ENCODE measurements at places on chromosomes 2 and 18.

- DNase-seq: no peak
Measured at GRCh38 chr2:232377841-232378734, 463 bp upstream of the ALPP start.

DNA sequence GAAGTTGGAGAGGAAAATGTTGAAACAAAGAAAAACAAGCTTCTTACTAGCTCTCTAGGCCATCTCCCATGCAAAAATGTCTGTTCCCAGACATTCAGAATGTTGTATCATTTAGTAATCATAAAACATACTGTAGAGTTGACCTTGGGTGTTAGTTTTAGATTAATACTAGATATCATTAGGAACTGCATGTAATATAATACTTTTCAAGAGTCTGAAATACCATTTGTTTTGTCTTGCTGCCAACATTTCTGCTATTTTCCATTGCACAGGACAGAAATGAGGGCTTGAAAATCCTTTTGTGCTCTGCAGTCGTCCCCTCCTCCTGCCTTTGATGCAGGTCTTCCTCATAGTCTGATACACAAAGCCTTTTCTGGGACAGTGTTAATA, 89.5 kb upstream of the RBMS1 start:
- DNase-seq: peak; percentile 68

DNA sequence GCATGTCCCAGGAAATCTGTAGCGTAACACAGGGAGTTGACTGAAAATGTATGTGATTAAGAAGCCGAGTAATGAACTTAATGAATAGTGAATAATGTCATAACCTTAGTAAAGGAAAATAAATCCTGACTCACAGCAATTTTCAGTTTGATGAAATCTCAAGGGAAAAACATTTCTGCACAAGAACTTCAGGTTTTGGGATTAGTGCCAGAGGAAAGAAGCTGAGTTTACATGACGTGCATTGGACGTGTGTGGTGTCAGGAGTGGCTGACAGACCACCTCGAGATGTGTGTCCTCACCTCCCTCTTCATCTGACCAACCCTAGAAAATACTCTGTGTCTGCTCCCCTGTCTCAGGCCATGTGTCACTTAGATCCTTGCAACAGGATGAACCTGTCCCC, 39.1 kb downstream of the VWA3B start:
- DNase-seq: no peak

GRCh38 chr18:22221350-22221749, 52.0 kb downstream of the GATA6 start:
- DNase-seq: no peak

DNA sequence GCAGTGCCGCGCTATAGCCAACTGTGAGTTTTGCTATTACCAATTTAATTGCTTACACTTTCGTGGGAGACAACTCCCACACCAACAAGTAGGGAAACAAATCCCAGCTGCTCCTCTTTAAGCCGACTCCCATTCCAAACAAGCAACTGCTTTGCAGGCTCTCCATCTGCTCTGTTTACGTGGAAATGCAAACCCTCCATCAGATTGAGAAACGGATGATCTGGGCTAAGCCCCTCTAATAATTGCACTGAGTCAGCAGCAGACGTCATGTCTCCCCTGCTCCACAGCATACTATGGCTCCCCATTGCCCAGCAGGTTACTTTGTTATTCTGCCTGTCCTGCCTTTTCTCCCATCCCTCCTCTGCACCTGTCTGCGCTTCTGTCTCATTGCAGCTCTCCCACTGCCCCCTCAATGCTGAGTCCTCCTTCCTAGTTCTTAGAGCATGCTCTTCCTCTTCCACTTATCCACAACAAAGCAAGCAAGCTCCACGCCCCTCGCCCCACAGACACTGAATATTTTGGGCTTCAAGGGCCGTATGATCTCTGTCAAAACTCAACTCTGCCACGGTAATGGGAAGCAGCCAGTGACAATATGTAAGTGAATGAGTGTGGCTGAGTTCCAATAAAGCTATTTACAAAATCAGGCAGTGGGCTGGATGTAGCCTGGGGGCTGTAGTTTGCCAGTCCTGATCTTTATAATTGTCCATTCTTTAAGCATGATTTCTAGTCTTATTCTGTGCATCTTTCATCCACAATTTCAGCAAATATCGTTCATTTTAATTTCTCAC, 39.5 kb upstream of the ARL4C start:
- DNase-seq: no peak

- DNase-seq: no peak
Measured at GRCh38 chr2:11163439-11164317, 8.4 kb downstream of the SLC66A3 start.

GRCh38 chr18:48991676-48992075, 40.9 kb upstream of the SMAD7 start:
- DNase-seq: no peak

DNA sequence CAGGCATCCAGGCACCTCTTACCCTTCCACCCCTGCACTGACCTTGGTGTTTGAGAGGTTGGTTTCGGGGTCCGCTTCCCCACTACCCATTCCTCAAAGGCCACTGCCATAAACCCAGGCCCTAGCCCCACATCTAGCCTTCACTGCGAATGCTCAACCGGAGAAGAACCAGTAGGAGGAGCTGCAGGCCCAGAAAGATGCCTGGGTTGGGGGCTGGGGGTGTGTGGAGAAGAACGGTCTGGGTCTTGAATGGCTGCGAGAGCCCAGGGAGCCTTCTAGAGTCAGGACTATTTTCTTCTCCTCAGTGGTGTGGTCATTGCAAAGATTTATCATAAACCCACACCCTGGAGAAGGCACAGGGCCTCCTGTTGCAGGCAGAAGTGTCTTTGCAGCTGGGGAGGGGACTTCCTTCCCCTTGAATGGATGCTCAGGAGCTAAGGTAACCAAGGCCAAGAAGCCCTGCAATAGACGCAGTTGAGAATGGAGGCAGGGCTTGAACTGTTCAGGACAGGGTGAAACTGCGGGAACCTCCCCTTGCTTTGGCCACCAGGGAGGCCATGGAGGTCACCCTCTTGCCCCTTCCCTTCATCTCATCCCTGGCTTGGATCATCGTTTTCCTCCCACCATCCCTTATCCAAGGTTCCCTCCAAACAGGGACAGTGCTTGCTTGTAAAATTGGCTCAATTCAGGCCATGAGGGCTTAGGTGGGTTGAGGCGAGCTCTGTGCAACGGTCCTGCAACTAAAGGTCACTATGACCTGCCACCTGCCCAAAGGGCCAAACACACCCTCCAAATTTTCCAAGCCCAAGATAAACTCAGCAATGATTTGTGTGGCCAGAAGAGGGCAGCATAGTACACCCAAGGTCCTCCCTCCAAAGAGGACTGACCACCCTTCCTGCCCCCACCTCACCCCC, 20.9 kb downstream of the THNSL2 start:
- DNase-seq: no peak

- DNase-seq: peak; percentile 96
Measured at GRCh38 chr2:228613133-228613850, 431.8 kb upstream of the SPHKAP start.

DNA sequence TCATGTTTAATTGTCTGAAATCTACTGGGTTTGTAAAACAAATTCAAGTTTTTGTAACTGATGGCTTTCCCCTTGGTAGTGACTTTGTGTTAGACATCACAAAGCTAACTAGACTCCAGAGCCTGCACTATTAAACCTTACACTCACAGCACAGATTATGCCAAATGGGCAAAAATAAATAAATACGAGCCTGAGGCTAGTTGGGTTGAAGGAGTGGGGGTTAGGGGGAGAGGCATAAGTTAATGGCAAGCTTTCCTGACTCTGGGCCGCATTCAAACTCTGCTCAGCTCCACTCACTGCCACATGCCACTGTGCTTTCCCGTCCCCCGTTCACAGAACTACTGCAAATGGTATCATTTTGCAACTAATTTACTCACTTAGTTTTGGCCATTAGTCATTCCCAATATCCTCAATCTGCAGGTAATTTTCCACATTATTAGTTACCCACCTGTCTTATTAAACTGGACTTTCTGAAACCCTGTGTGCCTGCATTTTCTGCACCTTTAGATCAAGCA, 1079.9 kb upstream of the PIK3C3 start:
- DNase-seq: no peak

- DNase-seq: no peak
Measured at GRCh38 chr2:134327367-134327766, 73.5 kb downstream of the MGAT5 start.

DNA sequence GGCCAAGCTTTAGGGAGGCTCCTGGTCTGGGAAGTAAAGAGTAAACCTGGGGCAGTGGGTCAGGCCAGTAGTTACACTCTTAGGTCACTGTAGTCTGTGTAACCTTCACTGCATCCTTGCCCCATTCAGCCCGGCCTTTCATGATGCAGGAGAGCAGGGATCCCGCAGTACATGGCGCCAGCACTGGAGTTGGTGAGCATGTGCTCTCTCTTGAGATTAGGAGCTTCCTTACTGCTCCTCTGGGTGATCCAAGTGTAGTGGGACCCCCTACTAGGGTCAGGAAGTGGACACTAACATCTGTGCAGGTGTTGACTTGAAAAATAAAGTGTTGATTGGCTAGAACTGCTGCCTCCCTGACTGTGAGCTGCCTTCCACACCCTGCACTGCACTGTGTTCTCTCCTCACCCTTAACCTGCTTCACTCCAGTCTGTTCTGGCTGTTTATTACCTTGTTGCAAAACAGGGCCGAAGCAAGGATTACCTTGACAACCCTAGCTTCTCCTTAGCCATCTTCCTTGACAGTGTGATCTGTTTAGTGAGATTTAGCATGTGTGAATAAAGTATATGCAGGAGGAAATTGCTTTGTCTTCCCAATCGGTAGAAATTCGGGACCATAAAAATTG, 5.2 kb downstream of the RETREG2 start:
- DNase-seq: no peak

- DNase-seq: no peak
Measured at GRCh38 chr2:21277068-21278056, 153.6 kb downstream of the TDRD15 start.

DNA sequence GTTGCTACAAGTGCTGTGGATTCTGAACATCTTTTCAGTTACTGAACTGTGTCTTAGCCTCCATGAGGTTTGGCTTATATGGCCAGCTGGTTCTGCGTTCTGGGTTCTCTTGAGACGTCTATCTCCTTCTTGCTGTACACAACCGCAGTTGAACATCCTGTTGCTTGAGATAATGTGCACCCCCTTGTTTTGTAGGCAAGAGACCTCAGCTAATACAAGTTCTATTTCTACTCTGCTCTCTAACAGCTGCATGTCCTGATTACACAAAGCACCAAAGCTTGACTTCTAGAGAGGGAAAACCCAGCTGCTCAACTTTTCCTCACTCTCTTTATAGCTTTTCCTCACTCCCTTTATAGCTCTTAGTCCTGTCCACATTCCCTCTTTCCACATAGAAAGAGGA, 176.0 kb downstream of the LTBP1 start:
- no peak for DNase-seq

DNA sequence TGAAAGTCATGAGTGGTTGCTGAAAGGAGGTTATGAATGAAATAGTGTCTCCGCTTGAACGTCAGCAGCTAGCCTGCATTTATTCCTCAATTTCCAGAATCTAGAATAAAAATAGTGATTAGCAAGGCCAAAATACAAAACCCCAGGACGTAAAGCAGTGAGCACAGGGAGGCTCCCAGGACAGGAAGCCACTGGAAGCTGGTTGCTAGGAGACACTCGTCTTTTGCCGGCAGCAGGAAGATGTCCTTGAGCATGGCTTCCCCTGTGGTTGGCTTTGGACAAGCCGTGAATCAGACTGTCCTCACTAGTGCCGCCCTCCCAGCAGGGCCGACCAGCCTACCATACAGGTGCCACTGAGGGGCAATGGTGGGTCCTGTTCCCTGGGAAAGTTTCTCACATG, 374.4 kb downstream of the MTX2 start:
- DNase-seq: no peak

- DNase-seq: no peak
Measured at GRCh38 chr18:55370936-55371335, 217.1 kb downstream of the TCF4 start.

GRCh38 chr2:191804766-191805165, 42.1 kb downstream of the CAVIN2 start:
- no peak for DNase-seq

DNA sequence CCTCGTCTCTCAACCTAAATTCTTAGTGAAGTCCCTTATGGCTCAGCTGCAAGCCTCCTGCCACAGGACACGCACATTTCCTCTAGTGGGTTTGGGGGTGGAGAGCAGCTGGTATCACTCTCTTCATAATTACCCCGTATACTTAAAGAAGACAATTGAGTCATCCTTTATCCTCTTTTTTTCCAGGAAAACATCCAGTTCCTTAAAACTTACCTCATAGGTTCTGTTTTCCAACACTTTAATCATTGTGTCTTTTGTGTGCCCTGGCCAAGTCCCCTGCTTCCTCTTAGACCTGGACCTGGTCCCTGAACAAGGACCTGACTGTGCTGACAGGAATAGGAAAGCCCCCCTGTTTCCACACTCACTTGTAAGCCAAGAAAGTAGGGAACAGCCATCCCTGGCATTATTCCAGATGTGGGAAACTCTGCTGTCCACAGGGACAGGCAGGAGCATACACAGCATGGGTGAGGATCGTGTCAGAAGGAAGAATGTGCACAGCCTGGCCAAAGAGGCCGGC, 42.3 kb upstream of the MYO1B start:
- no peak for DNase-seq

DNA sequence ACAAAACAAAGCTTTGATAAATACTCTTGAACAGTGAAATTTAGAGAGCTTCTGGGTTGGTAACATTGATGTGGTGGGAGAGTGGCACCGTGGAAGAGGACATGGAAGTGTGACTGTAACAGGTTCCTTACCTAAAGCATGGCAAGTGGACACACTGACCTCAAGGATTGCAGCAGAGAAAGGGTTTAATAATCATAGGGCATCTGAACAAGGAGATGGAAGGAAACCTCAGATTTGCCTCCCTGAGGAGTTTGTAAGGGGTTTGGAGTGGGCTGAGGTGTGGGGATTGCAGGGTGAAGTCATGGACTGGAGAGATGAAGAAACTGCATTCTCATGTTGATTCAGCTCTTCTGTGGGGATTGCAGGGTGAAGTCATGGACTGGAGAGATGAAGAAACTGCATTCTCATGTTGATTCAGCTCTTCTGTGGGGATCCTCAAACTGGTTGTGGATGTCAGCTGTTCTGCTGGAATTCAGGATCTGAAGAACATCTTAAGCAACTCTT, 83.8 kb upstream of the TLK1 start:
- no peak for DNase-seq

- no peak for DNase-seq
Measured at GRCh38 chr2:171626949-171627348, 60.3 kb upstream of the DYNC1I2 start.

- DNase-seq: no peak
Measured at GRCh38 chr18:46759890-46760289, 3.0 kb upstream of the ST8SIA5 start.

GRCh38 chr2:73018188-73018825, 53.2 kb downstream of the SFXN5 start:
- no peak for DNase-seq

DNA sequence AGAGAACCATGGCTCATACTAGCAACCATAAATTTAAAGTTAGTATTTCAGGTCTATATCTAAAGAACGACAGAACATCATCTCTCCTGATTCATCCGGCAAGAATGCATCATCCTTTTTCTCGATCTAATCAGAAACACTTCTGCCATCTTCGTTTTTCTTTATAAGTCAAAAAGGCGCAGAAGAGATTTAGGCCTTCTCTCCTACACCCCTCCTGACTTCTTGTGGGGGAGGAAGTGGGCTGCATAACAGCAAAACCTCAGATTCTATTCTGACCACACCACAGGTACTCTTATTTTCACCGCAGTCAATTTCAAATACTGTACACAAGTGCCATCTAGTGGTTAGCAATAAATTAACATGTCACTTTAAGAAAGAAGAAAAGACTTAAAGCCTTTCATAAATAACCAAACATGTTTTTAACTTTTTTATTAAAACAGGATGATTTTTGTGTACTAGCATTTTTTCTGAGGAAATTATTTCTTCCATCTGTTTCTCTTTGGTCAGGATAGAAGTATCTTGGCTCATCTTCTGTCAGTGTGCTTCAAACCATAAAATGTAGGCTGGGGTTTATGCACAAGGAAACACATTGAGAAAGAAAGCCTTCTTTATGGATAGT, 48.4 kb upstream of the PIK3C3 start:
- DNase-seq: peak; percentile 30
